ENCODE measurements at places on chromosomes 11 and 22. TPM values are rescaled to one million over a fixed set of nuclear protein-coding genes. Genes with fewer than 3 reads are reported as not detected.

GRCh38 chr11:74462009-74462408 lies 5.3 kb downstream of the KCNE3 start:
- peak overlapping the region; percentile 7 for H3K4me3 ChIP-seq
- no peaks in the 10 kb centered on the region for H3K27me3 ChIP-seq
- DNase-seq: peak; percentile 83
- H3K36me3 ChIP-seq: peaks cover 13% of the 10 kb centered on the region
- H3K27ac ChIP-seq: peak overlapping the region; percentile 88

DNA sequence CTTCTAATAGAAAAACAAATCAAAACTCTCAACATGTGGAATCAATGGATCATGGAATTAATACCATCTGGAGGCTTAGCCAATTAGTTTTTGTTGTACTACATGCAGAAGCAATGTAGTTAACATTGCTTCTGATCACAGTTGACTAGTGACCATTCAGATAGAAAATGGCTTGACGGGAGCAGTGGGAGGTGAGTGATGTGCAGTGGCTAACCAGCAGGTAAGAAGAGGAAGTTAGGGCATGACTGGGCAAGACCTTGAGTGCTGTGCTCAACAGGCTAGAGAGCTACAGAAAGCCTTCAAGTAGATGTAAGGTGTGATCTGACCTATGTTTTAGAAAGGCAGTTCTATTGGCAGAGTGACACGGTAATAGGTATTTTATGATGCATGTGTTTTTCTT lies 60.7 kb upstream of the ALKBH3 start:
- peaks cover 37% of the 10 kb centered on the region for H3K36me3 ChIP-seq
- H3K4me1 ChIP-seq: no peaks in the 10 kb centered on the region
- H3K27me3 ChIP-seq: no peaks in the 10 kb centered on the region
- H3K4me3 ChIP-seq: no peak overlapping the region
- DNase-seq: no peak

- H3K4me3 ChIP-seq: no peak overlapping the region
- no peak overlapping the region for H3K27ac ChIP-seq
- peaks cover 17% of the 10 kb centered on the region for H3K27me3 ChIP-seq
- H3K4me1 ChIP-seq: peaks cover 6% of the 10 kb centered on the region
- DNase-seq: peak; percentile 82
- no peaks in the 10 kb centered on the region for H3K36me3 ChIP-seq
These were observed 2.2 kb downstream of the RFPL2 start for GRCh38 chr22:32202539-32203180.

DGCR6 gene
- 14.6 TPM for polyA plus RNA-seq

DNA sequence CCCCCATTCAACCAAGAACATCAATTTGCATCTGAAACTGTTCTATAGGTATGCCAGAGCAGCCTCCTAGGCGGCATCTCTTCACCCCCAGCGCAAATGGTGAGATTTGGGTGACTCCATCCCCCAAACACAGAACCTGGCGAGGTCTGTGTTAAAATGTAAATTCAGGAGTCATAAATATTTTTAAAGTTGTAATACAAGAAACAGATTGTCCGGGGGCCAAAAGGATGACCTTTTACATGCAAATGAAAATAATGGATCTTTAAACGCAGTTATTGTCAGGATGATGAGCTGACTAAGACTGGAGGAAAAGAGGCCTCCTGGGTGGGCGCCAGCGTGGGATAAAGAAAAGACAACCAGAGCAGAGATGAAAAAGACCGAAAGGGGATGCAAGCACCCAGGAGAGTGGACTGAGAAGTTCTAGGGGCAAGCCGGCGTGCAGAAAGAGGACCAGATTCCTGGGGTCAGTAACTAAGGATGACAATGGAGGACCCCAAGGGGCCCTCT lies 16.0 kb upstream of the ADA2 start:
- H3K27ac ChIP-seq: no peak overlapping the region
- no peaks in the 10 kb centered on the region for H3K4me1 ChIP-seq
- DNase-seq: no peak
- no peak overlapping the region for H3K4me3 ChIP-seq
- no peaks in the 10 kb centered on the region for H3K27me3 ChIP-seq

GRCh38 chr11:84249344-84250135 lies 963.4 kb upstream of the CCDC90B start:
- H3K4me1 ChIP-seq: no peaks in the 10 kb centered on the region
- peak overlapping the region; percentile 68 for H3K27ac ChIP-seq
- no peak overlapping the region for H3K4me3 ChIP-seq
- H3K27me3 ChIP-seq: no peaks in the 10 kb centered on the region
- H3K36me3 ChIP-seq: no peaks in the 10 kb centered on the region

- H3K27ac ChIP-seq: peak overlapping the region; percentile 80
- H3K27me3 ChIP-seq: no peaks in the 10 kb centered on the region
- peaks cover 12% of the 10 kb centered on the region for H3K4me1 ChIP-seq
- no peak for DNase-seq
- H3K36me3 ChIP-seq: no peaks in the 10 kb centered on the region
These were observed 859 bp downstream of the RPS6KB2 start for GRCh38 chr11:67429038-67429668.

C22orf15 gene
- polyA plus RNA-seq: 7.8 TPM

Measured in left lung (tissue), 14 donors.